Stimulated activated CD8-positive, alpha-beta memory T cell treated with anti-CD3 and anti-CD28 coated beads, Interleukin-4, amount 100 ng/mL, for 1 hour (primary cell): ENCODE measurements at places on chromosomes 3 and 15.

- DNase-seq = no peak
These were observed 6.7 kb downstream of the TNFSF10 start for GRCh38 chr3:172516318-172517214.

- DNase-seq = no peak
These were observed 211.9 kb upstream of the ARRDC4 start for GRCh38 chr15:97748576-97748975.

DNA sequence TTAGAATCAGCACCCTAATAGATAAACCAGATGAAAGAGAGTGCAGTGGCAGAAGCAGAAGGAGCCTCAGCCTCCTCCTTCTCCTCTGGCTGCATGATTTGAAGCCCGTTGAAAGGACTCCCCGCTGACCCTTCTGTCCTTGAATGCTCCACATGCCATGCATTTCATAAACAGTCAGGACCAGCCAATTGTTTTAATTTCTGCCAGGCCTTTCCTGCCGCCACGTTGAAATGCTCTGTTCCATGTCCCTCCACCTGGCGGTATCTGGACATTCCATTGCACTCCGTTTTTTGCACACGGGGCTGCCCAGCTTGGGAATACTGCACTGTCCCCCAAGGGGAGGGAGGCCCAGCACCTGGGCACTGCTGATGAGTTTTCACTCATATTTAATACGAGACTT, 35.2 kb upstream of the GLCE start:
- no peak for DNase-seq

- DNase-seq = no peak
These were observed 47.2 kb upstream of the SLC41A3 start for GRCh38 chr3:126130981-126131745.

- DNase-seq = no peak
These were observed 285.0 kb downstream of the SQOR start for GRCh38 chr15:45919806-45920205.

- no peak for DNase-seq
These were observed 137.2 kb upstream of the CBLB start for GRCh38 chr3:106006001-106006400.

GRCh38 chr3:45244356-45244755, 18.3 kb upstream of the TMEM158 start:
- DNase-seq = no peak

- no peak for DNase-seq
These were observed 277.6 kb downstream of the LPP start for GRCh38 chr3:188431553-188431952.

GRCh38 chr3:23590424-23591273, 215.1 kb upstream of the UBE2E1 start:
- no peak for DNase-seq

DNA sequence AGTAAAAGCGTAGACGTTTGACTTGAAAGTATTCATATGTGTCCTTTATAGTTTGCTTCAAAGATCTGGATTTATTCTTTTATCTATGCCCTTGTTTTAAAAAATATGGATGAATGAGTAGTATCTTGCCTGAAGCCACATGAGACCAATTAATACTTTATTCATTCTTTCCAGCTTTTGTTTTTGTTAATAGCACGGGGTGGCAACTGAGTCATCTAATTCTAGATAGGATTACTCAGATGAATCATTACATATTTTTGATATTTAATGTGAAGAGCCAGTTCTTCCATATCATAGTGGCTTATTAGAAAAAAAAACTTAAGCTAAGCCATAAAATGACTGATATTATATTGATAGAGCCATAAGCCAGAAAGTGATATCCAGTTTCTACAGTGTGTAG, 121.9 kb downstream of the BBX start:
- no peak for DNase-seq

DNA sequence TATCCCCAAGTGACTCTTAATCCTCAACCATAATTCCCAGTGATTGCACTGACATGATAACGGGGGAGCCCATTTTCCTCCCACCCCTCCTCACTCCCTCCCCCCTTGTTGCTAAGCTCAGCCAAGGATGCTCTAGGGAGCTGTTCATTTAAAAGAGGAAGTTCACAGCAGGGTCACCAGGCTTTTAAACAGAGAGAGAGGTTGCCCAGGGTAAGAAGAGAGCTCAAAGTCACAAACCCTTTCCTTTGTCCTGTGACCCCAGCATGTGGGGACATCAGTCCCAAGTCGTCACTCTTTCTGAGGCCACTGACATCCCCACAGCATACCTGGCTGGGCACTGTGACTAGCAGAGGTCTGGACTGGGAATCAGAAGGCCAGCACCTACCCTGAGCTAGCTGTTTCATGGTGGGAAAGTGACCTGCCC, 144.1 kb downstream of the RORA start:
- DNase-seq = no peak

- no peak for DNase-seq
These were observed 20.6 kb downstream of the SAMD7 start for GRCh38 chr3:169931747-169932520.

- DNase-seq = no peak
These were observed 19.0 kb upstream of the AGBL1 start for GRCh38 chr15:86060674-86061073.

DNA sequence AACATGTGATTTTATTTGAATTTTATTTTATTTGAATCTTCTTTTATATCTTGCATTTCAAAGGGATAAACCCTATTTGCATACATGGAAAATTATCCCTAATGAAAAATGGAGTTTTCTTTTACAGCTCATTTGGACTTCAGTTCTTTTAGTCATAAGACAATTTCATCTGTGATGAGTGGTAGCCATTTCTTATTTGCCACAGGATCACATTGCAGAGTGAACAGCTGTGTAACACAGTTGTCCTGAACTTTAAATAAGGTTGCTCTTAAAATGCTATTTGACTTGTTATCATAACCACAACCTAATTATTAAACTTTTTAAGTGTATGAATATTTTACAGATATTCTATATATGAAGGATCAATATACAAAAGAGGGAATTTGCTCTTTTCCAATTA, 221.7 kb upstream of the ROPN1 start:
- DNase-seq = no peak

GRCh38 chr3:181382656-181383055, 329.1 kb upstream of the SOX2 start:
- no peak for DNase-seq
